ENCODE measurements at places on chromosomes 12 and 14. TPM values are rescaled to one million over a fixed set of nuclear protein-coding genes. Genes with fewer than 3 reads are reported as not detected.

- DNase-seq, result no peak
These were observed 27.7 kb downstream of the WNK1 start for GRCh38 chr12:779745-780734.

DNA sequence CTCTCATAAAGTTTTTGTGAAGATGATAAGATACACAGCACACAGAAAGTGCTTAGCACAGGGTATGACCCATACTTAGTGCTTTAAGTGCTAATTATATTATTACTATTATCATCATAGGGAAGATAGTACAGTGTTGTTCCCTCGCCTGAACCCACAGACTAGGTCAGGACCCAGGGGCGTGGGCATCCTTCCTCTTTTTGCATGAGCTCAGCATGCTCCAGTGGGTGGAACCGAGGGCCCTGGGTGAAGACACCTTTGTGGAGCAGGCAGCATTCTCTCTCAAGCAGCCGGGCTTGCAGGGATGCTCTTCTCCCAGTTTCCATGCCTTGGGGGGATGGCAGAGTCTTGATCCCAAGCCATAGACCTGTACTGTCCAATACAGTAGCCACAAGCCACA lies 34.8 kb downstream of the CRACR2A start:
- DNase-seq, result no peak

DNA sequence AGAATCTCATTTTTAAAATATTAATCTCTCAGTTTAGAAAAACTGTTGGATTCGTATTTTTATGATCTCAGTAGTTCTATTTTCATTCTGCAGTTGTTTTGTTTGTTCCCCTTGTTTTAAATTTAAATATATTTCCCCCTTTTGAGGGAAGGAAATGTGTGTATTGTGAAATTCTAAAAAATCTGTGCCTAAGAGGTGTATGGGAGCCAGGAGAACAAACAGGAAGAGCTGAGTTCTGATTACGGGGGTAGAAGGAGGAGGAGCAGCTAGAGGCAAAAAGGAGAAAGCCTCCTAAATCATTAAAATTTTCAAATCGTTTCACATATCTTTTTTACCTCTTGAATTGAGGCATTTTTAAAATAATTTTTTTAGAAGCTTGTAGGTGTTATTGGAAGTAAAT lies 2.3 kb downstream of the RDH12 start:
- no peak for DNase-seq

IFNG-AS1 gene
- not detected for total RNA-seq

DNA sequence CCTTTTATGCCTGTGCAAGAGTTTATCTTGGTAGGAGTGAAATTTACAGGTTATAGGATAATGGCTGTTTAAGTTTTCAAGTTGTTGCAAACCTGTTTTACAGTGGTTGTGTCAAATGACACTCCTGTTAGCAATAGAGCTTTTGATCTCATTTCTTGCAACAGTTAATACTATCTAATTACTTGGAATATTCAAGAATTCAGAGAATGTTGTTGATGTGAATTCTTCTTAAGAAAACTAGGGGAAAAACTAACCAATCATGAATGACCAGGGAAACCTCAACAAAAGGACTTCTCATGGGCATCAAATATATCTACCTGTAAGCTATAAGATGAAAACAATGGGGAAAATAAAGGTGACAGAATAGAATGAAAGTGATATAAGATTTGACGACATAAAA lies 85.0 kb downstream of the IPO8 start:
- no peak for DNase-seq

DNA sequence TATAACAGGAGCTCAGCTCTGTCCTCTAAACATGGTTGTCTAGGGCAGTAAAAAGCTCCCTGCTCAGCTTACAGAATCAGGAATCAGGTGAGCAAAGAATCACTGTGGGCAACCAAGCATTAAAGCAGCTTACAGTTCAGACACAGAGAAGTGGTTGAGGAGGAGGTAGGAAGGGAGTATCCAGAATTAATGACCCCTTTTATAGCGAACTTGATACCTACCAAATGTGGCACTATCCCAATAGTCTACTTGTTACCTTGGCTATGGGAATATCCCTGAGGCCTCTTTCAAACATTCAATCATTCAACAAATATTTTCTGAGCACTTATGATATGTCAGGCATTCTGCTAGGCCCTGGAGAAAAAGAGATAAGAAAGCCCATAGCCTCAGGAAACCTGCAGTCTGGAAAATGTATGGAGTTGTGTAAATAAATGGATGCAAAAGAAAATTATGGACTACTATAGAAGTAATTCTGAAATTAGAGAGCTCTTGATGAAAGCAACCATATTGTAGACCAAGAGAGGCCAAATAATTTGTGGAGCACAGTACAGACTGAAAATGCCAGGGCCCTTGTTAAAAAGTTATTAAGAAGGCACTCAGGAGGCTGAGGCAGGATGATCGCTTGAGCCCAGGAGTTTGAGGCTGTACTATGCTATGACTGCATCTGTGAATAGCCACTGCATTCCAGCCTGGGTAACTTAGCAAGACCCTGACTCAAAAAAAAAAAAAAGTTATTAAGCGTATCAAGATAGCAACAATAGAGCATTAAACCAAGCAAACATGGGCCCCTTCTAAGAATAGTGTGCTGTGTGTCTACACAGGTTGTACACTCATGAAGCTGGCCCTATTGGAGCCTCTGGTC lies 134.0 kb upstream of the CPSF6 start:
- no peak for DNase-seq

CTSG gene
- not detected for total RNA-seq

- no peak for DNase-seq
These were observed 84.3 kb downstream of the ETNK1 start for GRCh38 chr12:22709292-22709691.

All from adrenal gland (tissue), 19 donors.